ENCODE measurements at places on chromosomes 4 and X.

GRCh38 chr4:136032391-136032790, 1499.9 kb downstream of the PCDH18 start:
- DNase-seq: no peak

- no peak for DNase-seq
Measured at GRCh38 chr4:1060621-1061020, 49.2 kb downstream of the FGFRL1 start.

- DNase-seq: no peak
Measured at GRCh38 chrX:19137067-19137466, 14.8 kb upstream of the ADGRG2 start.

DNA sequence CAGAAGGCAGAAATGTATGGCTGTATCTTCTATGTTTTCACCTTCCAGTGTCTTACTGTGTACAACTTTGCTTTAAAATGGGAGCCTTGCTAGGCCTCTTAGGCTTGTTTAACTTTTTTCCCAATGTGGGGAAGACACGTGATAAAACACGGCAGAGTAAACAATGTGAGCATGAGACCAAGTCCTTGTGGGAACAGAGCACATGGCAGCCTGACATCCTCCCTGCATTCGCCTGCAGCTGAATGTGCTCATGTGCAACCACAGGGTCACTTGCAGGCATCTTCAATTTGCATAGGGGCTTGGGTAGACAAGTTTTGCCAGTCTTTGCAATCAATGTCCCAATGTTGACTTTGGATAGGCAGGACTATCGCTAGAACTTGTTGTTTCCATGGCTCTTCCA, 91.8 kb downstream of the CCNG2 start:
- no peak for DNase-seq

DNA sequence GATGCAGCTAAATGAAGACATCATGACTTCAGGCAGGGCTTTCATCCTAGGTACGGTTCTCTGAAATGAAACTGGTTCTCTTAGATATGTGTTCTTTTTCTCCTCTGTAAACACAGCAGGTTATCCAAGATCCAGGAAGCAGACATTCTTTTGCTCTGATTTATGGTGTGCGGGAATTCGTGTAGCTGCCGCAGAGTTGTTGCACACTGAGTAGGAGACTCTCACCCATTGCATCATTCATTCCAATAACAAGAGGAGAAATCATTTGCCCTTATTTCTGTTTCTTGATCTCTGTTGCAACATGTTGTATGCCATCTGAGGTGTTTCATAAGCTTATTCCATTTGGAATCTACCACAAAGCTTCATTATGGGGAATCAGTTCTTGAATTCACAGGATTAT, 133.6 kb upstream of the VCX2 start:
- DNase-seq: no peak

DNA sequence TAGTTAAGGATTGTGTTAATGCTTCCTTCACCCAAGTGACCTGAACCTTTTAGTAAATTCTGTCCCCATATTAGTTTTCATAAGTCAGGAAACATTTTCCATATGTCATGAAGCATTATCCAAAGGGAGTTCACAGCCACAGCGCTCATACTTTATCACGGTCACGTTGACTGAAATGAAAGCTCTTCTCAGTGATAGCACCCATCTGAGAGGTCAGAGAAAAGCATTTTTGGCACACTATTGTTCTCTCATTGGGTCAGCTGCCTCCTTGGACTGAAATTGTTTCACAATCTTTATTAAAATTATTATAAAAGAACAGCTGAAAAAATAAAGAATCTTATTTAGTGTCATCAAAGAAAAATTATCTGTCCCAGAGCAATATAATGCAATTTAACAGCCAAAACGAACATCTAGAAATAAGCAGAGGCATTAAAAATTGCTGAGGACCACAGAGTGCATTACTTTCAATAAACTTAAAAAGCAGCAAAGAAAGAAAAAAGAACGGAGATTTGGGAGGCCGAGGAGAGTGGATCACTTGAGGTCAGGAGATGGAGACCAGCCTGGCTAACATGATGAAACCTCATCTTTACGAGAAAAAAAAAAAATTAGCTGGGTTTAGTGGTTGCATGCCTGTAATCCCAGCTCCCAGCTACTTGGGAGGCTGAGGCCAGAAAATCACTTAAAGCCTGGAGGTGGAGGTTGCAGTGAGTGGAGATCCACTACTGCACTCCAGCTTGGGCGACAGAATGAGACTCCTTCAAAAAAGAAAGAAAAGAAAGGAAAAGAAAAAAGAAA, 680.8 kb upstream of the FAM241A start:
- DNase-seq: no peak

GRCh38 chr4:16253127-16253960, 27.1 kb upstream of the TAPT1 start:
- DNase-seq: no peak

- DNase-seq: no peak
Measured at GRCh38 chrX:153450114-153450948, 4.5 kb upstream of the TREX2 start.

- no peak for DNase-seq
Measured at GRCh38 chrX:135340831-135341230, 31.6 kb downstream of the ETDC start.
